Daoy (cell line): ENCODE measurements at places on chromosomes 3 and 15. TPM values are rescaled to one million over a fixed set of nuclear protein-coding genes. Genes with fewer than 3 reads are reported as not detected.

Gene TLE3
- total RNA-seq = 43.9 and 46.0 TPM in 2 replicates

Gene DPPA4
- 7.2 and 11.1 TPM in 2 replicates for total RNA-seq

Gene GRK7
- total RNA-seq = not detected in 2 replicates

Gene A4GNT
- not detected in 2 replicates for total RNA-seq

Gene LRRC3B
- total RNA-seq = not detected in 2 replicates

Gene CHCHD4
- 32.7 and 44.5 TPM in 2 replicates for total RNA-seq

Gene CCR9
- total RNA-seq = not detected in 2 replicates

Gene THSD4
- 3.4 and 5.4 TPM in 2 replicates for total RNA-seq

Gene PRRT3
- 0.46 and 0.57 TPM in 2 replicates for total RNA-seq

Gene NEK10
- total RNA-seq = 0.29 and 1.3 TPM in 2 replicates
